ENCODE measurements at places on chromosomes 16 and 17. TPM values are rescaled to one million over a fixed set of nuclear protein-coding genes. Genes with fewer than 3 reads are reported as not detected.

Gene CRHR1
- not detected for total RNA-seq

DNA sequence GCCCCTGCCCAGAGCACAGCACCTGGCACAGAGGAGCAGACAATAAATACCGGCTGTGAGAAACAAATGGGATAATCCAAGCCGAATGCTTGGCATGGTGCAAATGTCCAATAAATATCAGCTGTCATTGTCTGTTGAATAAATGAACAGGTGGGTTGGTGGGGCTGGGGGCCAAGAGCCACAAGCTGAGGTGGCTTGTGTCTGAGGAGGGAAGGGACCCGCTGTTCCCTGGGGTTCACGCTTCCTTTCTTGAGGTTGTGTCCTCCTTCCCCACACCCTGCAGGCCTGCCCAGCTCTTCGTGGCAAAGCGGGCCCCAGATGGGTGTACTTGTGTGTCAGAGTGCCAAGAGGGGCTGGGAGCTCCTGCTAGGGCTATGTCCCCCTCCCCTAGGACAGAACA is 38.6 kb downstream of the ARHGAP27 start:
- DNase-seq, result no peak

GRCh38 chr16:73427164-73427563 is 379.2 kb upstream of the ZFHX3 start:
- DNase-seq, result no peak

GRCh38 chr16:22386976-22387375 is 12.6 kb upstream of the CDR2 start:
- DNase-seq, result no peak

GRCh38 chr17:8147141-8147804 is 4.9 kb downstream of the PER1 start:
- no peak for DNase-seq

DNA sequence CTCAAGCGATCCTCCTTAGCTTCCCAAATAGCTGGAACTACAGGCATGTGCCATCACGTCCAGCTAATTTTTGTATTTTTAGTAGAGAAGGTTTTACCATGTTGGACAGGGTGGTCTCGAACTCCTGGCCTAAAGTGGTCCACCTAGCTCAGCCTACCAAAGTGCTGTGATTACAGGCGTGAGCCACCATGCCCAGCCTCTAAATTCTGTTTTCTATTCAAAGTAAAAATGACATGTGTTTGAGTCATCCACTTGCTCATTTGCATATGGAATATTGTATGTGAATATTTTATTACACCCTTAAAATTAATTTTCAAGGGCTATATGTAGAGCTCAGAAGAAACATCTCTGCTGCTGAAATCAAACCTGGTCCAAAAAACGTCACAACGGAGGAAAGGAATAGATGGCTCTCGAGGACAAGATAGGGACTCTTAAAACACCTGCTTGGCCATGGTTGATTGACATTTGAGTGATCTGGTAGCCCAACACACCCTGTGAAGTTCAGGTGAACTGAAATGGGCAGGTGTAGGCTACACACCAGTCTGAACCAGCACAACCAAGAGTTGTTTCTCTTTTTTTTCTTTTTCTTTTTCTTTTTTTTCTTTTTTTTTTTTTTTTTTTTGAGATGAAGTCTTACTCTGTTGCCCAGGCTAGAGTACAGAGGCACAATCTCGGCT is 51.1 kb downstream of the SF3B3 start:
- no peak for DNase-seq
